ENCODE measurements at places on chromosomes 4 and X. TPM values are rescaled to one million over a fixed set of nuclear protein-coding genes. Genes with fewer than 3 reads are reported as not detected.

- H3K27ac ChIP-seq, result no peak overlapping the region
- H3K4me1 ChIP-seq, result no peaks in the 10 kb centered on the region
- no peaks in the 10 kb centered on the region for H3K27me3 ChIP-seq
- H3K36me3 ChIP-seq, result no peaks in the 10 kb centered on the region
- no peak for DNase-seq
- no peak overlapping the region for H3K4me3 ChIP-seq
Observed at GRCh38 chr4:22814906-22815305, 122.2 kb downstream of the GBA3 start.

DNA sequence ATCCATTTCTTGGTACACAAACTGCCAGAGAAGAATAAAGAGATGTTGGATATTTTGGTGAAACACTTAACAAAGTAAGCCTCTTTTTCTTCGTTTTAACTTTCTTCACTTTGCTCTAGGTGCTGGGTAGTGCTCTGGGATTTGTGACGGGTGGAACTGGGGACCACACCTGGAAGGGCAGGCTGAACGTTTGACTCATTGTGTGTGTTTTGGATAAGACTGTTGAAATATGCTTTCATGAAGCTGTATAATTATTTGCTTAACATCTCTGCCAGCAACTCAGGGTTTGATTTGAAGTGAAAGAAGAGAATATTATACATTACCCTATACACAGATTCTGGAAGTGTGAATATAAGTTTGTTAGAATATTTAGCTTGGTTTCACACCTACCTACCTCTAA, 233.2 kb downstream of the ARHGAP10 start:
- no peak for DNase-seq
- H3K27me3 ChIP-seq, result no peaks in the 10 kb centered on the region
- peaks cover 19% of the 10 kb centered on the region for H3K4me1 ChIP-seq
- H3K36me3 ChIP-seq, result peaks cover 37% of the 10 kb centered on the region
- H3K4me3 ChIP-seq, result no peak overlapping the region

DNA sequence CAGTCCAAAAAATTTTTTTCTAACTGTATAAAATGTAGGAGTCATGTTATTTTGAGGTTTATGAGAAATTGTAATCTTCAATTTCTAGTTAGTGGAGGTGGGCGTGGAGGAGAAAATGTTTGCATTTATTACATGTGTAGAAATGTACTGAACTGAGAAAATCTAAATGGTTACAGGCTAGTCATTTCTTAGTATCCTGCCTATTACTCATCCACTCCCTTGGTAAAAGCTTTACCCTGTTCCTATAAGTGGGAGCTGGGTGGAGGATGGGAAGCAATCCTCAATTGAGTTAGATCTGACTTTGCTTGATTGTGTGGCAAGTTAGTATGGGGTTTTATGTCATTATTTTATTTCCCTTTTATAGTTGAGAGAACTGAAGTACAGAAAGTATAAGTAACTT, 73.8 kb downstream of the POLA1 start:
- no peaks in the 10 kb centered on the region for H3K27me3 ChIP-seq
- no peak for DNase-seq
- H3K4me1 ChIP-seq, result no peaks in the 10 kb centered on the region
- H3K27ac ChIP-seq, result no peak overlapping the region
- no peak overlapping the region for H3K4me3 ChIP-seq

GRCh38 chr4:173194157-173194556, 25.5 kb downstream of the GALNT7 start:
- no peaks in the 10 kb centered on the region for H3K27me3 ChIP-seq
- DNase-seq, result no peak
- H3K36me3 ChIP-seq, result no peaks in the 10 kb centered on the region
- no peak overlapping the region for H3K27ac ChIP-seq

DNA sequence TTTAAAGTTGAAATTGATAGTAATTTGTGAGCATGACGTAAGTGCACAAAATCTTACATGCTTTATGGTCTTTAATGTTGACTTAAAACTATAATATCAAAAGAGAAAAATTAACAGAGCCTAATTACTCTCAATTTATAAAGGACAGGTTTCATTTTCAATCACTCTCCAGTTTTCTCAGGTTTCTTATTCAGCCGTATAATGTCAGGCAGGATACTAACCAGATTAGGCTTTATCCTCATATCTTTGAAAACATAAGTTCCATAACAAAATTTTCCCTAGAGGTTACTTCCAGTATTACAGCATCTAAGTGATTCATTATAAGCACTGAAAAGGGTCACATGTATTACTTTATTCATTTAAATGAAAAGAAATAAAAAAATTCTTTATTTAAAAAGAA, 492.1 kb downstream of the PACRGL start:
- no peak overlapping the region for H3K4me3 ChIP-seq
- H3K4me1 ChIP-seq, result no peaks in the 10 kb centered on the region
- H3K27ac ChIP-seq, result no peak overlapping the region

MAP9 gene
- total RNA-seq, result 6.6 TPM

PGAM4 gene
- not detected for total RNA-seq

DNA sequence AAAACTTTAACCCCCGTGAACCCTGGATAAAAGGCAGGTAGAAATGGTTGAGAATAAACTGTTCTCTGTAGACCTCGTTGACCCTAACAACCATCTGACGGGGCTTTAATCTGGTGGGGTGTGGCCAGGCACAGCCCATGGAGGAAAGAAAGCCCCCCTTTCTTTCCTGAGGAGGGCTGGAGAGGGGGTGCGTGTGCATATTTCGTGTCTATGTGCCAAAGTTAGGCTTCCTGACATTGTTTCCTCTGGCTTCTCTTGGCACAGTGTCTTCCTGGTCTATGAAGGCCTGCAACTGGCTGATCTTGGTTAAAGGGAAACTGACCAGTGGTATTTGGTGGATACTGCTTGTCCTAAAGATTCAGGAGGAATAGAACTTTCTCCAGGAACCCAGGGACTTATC, 97.1 kb downstream of the MGST2 start:
- H3K36me3 ChIP-seq, result no peaks in the 10 kb centered on the region
- H3K27me3 ChIP-seq, result no peaks in the 10 kb centered on the region
- H3K27ac ChIP-seq, result peak overlapping the region; percentile 92
- no peak for DNase-seq

DNA sequence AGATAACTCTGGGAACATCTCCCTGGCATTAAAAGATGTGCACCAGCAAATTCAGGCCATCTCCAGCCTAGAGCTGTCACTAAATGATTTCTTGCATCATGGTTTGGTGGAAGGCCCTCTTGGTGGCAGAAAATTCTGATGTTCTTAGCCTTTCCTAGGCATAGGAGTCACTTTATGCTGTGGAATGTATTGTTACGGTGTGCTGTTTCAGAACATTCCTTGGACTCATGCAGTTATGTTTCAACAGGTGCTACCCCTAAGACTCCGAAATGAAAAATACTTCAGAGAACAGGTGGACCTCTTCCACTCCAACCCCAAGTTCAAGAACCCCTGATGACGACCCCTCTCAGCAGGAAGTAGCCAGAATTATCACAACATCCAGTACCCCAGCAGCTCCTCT, 20.3 kb upstream of the PAPSS1 start:
- peaks cover 18% of the 10 kb centered on the region for H3K4me1 ChIP-seq
- peak overlapping the region; percentile 76 for H3K27ac ChIP-seq
- no peaks in the 10 kb centered on the region for H3K27me3 ChIP-seq
- no peak for DNase-seq

DNA sequence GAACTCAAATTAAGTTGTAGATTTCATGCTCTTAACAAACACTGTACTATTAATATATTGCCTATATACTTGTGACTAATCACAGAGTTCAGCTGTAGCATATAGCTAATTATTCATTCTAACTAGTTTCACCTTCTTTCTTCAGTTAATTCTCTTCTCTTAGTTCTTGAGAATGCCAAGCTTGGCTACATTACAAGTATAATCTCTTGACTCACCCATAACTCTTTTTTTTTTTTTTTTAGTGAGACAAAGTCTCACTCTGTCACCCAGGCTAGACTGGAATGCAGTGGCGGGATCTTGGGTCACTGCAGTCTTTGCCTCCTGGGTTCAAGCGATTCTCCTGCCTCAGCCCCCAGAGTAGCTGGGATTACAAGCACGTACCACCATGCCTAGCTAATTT, 5.4 kb downstream of the KLHL5 start:
- DNase-seq, result no peak
- no peak overlapping the region for H3K4me3 ChIP-seq
- no peak overlapping the region for H3K27ac ChIP-seq
- no peaks in the 10 kb centered on the region for H3K36me3 ChIP-seq
- H3K4me1 ChIP-seq, result peaks cover 9% of the 10 kb centered on the region

- no peak overlapping the region for H3K27ac ChIP-seq
- H3K27me3 ChIP-seq, result no peaks in the 10 kb centered on the region
- no peak overlapping the region for H3K4me3 ChIP-seq
- DNase-seq, result no peak
- no peaks in the 10 kb centered on the region for H3K4me1 ChIP-seq
Observed at GRCh38 chr4:94356444-94356843, 13.8 kb upstream of the HPGDS start.

SPANXA1 gene
- total RNA-seq, result not detected

DNA sequence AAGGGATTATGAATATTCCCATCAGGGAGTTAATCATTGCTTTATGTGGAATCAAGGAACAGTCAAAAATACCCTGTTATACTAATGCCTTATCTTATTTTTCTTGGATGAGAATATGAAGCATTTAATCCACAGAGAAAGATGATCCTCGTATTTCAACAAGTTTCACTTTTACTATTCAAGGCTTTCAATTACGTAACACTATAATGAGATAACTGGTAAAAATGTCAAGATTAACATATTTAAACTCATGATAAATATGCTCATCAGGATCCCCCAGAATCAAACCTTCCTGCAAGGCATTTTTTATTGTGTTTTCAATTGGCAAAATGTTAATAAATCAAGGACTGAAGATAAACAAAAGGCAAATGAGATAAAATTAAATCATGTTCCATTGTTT, 5.1 kb downstream of the ZXDA start:
- no peaks in the 10 kb centered on the region for H3K27me3 ChIP-seq
- DNase-seq, result no peak
- H3K27ac ChIP-seq, result peak overlapping the region; percentile 82
- no peaks in the 10 kb centered on the region for H3K36me3 ChIP-seq
- H3K4me1 ChIP-seq, result peaks cover 68% of the 10 kb centered on the region
- H3K4me3 ChIP-seq, result peak overlapping the region; percentile 54

IRS4 gene
- not detected for total RNA-seq

LIMCH1 gene
- 382 TPM for total RNA-seq

- no peaks in the 10 kb centered on the region for H3K27me3 ChIP-seq
- H3K4me1 ChIP-seq, result peaks cover 90% of the 10 kb centered on the region
- H3K36me3 ChIP-seq, result no peaks in the 10 kb centered on the region
- H3K4me3 ChIP-seq, result no peak overlapping the region
Observed at GRCh38 chr4:57070461-57070860, 39.7 kb downstream of the IGFBP7 start.

TMPRSS11A gene
- total RNA-seq, result not detected

GAB1 gene
- total RNA-seq, result 87.1 TPM

SSX4 gene
- not detected for total RNA-seq

All from left ventricle myocardium inferior (tissue), 1 donor.